ENCODE measurements at places on chromosomes 1 and 21.
A peak's percentile ranks its signal among the peaks of the same experiment; 100 is the strongest.

GRCh38 chr1:22323141-22323845 lies 128.4 kb upstream of the ZBTB40 start:
- H3K36me3 ChIP-seq, result no peaks in the 10 kb centered on the region
- no peak for DNase-seq
- no peaks in the 10 kb centered on the region for H3K4me1 ChIP-seq
- no peak overlapping the region for H3K4me3 ChIP-seq

GRCh38 chr1:167083066-167083665 lies 7.0 kb downstream of the GPA33 start:
- no peaks in the 10 kb centered on the region for H3K36me3 ChIP-seq
- H3K27me3 ChIP-seq, result no peaks in the 10 kb centered on the region
- H3K4me3 ChIP-seq, result no peak overlapping the region
- no peak overlapping the region for H3K27ac ChIP-seq
- DNase-seq, result no peak

- H3K27ac ChIP-seq, result peak overlapping the region; percentile 87
- peaks cover 57% of the 10 kb centered on the region for H3K36me3 ChIP-seq
- H3K4me1 ChIP-seq, result peaks cover 78% of the 10 kb centered on the region
- peak; percentile 71 for DNase-seq
- no peaks in the 10 kb centered on the region for H3K27me3 ChIP-seq
- peak overlapping the region; percentile 81 for H3K4me3 ChIP-seq
Measured at GRCh38 chr21:42424914-42425541, 21.3 kb downstream of the UBASH3A start.

DNA sequence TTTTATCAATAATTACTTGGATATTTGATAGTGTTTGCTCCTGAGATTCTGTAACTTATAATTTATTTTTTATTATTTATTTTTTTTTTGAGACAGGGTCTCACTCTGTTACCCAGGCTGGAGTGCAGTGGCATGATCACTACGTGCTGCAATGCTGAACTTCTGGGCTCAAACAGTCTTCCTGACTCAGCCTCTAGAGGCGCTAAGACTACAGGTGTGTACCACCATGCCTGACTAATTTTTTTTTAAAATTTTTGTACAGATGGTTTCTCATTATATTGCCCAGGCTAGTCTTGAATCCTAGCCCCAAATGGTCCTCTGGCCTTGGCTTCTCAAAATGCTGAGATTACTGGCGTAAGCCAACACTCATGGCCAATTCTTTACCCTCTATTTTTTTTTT lies 845.5 kb upstream of the ADGRL4 start:
- no peak for DNase-seq
- H3K27me3 ChIP-seq, result no peaks in the 10 kb centered on the region
- H3K36me3 ChIP-seq, result no peaks in the 10 kb centered on the region
- H3K4me3 ChIP-seq, result no peak overlapping the region

DNA sequence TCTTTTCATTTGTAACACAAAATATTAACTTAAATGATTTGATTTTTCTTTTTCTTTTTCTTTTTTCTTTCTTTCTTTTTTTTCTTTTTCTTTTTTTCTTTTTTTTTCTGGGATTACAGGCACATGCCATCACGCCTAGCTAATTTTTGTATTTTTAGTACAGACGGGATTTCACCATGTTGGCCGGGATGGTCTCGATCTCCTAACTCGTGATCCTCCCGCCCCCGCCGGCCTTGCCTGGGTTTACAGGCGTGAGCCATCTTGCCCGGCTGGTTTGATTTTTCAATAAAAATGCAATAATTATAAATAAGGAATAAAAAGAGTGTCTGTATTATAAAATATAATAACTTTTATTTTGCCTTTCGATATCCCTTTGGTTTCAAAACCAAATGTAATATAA lies 146.7 kb upstream of the RGS18 start:
- H3K36me3 ChIP-seq, result no peaks in the 10 kb centered on the region
- H3K4me1 ChIP-seq, result no peaks in the 10 kb centered on the region
- no peak for DNase-seq

DNA sequence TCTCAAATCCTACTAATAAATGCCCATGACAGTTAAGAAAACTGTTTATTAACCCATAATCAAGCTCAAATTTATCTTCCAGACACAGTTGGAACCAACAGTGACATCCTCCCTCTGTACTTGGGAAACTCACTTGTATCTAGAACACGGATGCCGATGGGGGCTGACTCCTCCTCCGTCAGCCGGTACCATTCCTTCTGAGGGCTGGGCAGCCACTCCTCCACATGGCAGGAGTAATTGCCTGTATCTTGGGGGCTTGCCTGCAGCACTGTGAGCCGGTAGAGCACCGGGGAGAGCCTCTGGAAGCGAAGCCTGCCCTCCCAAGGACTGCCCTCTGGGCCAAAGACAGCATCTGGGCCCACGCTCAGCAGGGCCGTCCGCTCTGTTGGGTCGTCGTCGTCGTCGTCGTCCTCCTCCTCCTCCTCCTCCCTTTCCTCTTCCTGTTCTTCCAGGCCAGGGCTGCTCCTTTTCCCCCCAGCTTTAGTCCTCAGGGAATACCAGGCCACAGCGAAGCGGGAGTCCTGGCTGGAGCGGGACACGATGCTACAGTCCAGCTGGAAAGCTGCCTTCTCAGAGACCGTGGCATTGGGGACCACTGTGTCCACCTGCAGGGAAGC lies 8.5 kb upstream of the CD58 start:
- H3K4me1 ChIP-seq, result peaks cover 11% of the 10 kb centered on the region
- no peak overlapping the region for H3K4me3 ChIP-seq
- no peak overlapping the region for H3K27ac ChIP-seq
- H3K27me3 ChIP-seq, result peaks cover 19% of the 10 kb centered on the region
- H3K36me3 ChIP-seq, result peaks cover 1% of the 10 kb centered on the region
- DNase-seq, result no peak

DNA sequence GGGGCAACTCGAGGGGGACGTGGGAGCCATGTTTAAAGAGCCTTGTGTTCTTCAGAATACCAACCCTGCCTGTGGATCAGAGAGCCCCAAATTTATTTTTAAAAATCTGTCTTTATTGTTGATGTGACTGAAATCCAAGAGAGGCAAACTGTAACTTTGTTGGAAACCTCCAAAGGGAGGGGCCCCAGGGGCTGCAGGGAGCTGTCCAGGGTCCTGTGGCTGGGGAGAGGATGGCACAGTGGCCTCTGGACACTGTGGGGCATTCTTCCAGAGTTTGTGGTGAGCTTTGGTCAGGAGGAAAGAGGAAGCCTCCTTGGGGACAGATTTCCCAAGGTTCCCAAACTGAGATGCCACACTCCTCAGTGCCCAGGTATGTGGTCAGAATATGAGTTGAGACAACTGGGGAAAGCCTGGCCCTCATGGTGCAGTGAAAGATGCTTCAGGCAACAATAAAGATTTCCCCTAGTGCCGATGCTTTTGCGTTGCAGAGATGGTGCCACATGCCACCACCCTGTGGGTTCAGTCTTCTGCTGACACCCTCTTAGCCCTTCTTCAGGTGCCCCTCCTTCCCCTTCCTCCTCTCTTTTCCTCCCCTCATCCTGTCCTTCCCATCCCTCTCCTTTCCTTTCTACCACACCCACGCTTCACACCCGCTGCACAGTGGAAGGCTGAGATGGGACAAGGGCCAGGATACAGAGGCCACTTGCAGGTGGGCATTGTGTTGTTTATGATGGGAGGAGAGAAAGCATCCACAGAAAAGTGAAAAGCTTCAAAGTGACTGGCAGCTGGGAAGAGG lies 122.1 kb downstream of the UCK2 start:
- DNase-seq, result no peak
- no peaks in the 10 kb centered on the region for H3K4me1 ChIP-seq
- no peaks in the 10 kb centered on the region for H3K36me3 ChIP-seq
- peaks cover 39% of the 10 kb centered on the region for H3K27me3 ChIP-seq
- no peak overlapping the region for H3K27ac ChIP-seq

GRCh38 chr1:191895049-191895448 lies 263.2 kb upstream of the RGS18 start:
- no peak overlapping the region for H3K27ac ChIP-seq
- H3K4me3 ChIP-seq, result no peak overlapping the region
- H3K36me3 ChIP-seq, result no peaks in the 10 kb centered on the region
- no peaks in the 10 kb centered on the region for H3K4me1 ChIP-seq
- DNase-seq, result no peak
- H3K27me3 ChIP-seq, result no peaks in the 10 kb centered on the region
